ENCODE measurements at places on chromosomes 2 and 18.

DNA sequence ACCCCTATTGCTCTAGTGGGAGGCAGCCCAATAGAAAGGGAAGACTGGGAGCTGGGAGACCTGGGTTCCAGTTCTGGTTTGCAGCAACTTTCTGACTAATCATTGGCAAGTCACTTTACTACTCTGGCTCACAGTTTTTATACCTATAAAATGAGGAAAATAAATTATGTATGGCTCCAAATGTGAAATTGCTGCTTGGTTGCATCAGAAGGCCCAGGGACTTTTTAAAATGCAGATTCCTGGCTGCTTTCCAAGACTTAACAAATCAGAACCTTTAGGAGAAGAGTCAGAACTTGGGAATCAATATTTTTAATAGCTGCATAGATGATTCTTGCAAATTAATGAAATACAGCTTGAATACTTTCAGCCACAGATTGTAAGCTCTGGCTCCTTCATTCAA is 943.9 kb downstream of the EPHA4 start:
- DNase-seq = no peak
- H3K27me3 ChIP-seq = no peaks in the 10 kb centered on the region

- no peak overlapping the region for H3K4me3 ChIP-seq
- no peaks in the 10 kb centered on the region for H3K27me3 ChIP-seq
- no peaks in the 10 kb centered on the region for H3K36me3 ChIP-seq
- no peaks in the 10 kb centered on the region for H3K4me1 ChIP-seq
- no peak overlapping the region for H3K27ac ChIP-seq
- no peak for DNase-seq
Observed at GRCh38 chr2:189375842-189376241, 65.4 kb upstream of the WDR75 start.

DNA sequence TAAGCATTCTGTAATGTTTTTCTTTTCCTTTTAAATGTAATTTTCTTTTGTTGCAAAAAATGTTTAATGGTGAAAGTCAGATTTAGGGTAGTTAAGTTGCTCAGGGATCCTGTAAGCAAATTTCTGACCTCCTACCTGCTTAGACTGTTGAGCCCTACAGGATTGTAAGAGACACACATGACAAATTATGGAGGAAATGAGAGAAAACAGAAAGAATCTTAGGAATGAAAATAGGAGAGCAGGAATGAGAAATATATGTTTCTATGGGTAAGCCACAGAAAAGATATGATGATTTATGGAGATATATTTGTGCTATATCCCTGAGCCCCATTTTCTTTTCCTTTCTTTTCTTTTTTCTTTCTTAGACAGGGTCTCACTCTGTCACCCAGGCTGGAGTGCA is 28.3 kb downstream of the CYBRD1 start:
- H3K27ac ChIP-seq = no peak overlapping the region
- no peak overlapping the region for H3K4me3 ChIP-seq
- no peaks in the 10 kb centered on the region for H3K27me3 ChIP-seq
- no peaks in the 10 kb centered on the region for H3K4me1 ChIP-seq
- DNase-seq = no peak

DNA sequence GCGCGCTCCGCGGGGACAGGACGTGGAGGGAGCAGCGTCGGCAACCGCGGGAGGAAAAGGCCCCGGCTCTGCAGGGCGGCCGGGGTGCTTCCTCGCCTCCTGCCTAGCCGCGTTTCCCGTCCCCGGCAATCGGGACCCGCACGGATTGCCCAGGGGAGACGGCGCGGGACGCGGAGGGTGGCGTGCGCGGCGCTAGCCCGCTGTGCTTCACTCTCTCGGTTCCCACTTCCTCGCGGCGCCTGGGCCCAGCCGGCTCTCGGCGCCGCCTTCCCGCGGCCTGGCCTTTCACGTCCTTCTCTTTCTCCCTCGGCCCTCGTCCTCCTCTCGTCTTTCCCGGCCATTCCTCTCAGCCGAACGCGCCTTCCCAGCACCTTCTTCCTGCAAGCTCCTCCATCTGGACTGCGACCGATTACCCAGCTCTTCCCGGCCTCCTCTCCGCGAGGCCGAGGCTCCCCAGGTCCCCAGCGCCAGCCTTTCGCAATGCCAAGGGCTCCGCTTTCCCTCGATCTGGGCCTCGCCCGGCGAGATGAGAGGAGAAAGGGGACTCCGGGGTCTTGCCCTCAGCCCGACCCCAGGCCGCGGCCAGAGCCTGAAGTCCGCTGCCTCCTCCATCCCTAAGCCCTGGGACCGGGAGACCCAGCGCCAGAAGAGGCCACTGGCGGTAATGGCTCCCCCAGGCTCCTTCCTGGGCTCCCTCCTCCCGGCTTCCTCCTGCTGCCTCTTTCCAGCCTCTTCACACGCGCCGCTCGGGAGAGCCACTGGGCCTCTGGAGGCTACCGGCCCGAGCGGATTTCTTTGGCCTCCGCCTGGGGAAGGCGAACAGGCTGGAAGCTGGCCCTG is 34.3 kb upstream of the ATP6V1B1 start:
- H3K27ac ChIP-seq = peak overlapping the region; percentile 19
- H3K4me1 ChIP-seq = peaks cover 25% of the 10 kb centered on the region
- H3K36me3 ChIP-seq = no peaks in the 10 kb centered on the region
- DNase-seq = peak; percentile 37
- peaks cover 100% of the 10 kb centered on the region for H3K27me3 ChIP-seq

DNA sequence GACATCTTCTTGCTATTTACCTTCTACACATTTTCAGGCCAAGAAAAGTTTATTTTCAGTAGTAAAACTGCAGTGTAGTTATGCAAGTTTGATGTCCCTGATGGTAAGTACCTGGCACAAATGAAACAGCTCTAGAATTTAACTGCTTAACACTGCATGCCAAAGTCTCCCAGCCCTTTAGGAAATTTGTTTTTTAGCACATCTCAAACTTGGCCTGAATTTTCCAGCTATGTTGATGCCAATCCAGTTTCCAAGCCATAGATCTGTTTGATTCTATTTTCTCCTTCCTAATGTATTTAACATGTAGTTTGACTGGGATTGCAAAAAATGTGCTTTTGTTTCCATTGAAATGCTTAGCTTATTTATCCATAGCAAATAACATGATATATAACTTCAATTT is 29.3 kb upstream of the ZNF385B start:
- no peak for DNase-seq
- no peaks in the 10 kb centered on the region for H3K36me3 ChIP-seq
- H3K4me3 ChIP-seq = no peak overlapping the region
- H3K27me3 ChIP-seq = no peaks in the 10 kb centered on the region
- no peak overlapping the region for H3K27ac ChIP-seq
- H3K4me1 ChIP-seq = no peaks in the 10 kb centered on the region

DNA sequence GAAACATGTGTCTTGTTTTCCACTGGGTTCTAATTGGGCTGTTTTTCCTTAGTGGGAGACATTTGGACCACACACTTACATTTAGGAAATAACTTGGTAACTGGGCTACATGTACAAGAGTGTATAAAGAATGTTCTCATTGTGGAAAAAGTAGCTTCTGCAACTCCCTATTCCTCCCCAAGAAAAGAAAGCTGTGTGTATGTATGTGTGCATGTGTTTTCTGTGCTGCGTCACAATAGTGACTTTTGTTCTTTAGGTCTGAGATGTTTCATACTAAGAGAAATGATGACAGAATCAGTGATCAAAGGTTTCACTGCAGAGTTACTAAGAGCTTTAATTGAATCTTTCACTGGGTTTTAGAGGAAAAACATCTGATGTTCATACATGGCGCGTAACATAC is 82.7 kb downstream of the TANC1 start:
- H3K27ac ChIP-seq = no peak overlapping the region
- no peak overlapping the region for H3K4me3 ChIP-seq
- DNase-seq = no peak
- H3K4me1 ChIP-seq = peaks cover 23% of the 10 kb centered on the region

Data from heart left ventricle (tissue), 16 donors.